ENCODE measurements at places on chromosomes 6 and 20. TPM values are rescaled to one million over a fixed set of nuclear protein-coding genes. Genes with fewer than 3 reads are reported as not detected.

RBM24 gene
- total RNA-seq = 0.72 TPM

SEMG1 gene
- total RNA-seq = not detected

CTCFL gene
- total RNA-seq = not detected

HLA-DMB gene
- 1.1 TPM for total RNA-seq

RRAGD gene
- total RNA-seq = 0.18 TPM

TOX2 gene
- total RNA-seq = 30.1 TPM

OR2J3 gene
- not detected for total RNA-seq
